ENCODE measurements at places on chromosomes 11 and 22.

GRCh38 chr11:17588721-17589120 is 41.7 kb downstream of the OTOG start:
- DNase-seq, result no peak

DNA sequence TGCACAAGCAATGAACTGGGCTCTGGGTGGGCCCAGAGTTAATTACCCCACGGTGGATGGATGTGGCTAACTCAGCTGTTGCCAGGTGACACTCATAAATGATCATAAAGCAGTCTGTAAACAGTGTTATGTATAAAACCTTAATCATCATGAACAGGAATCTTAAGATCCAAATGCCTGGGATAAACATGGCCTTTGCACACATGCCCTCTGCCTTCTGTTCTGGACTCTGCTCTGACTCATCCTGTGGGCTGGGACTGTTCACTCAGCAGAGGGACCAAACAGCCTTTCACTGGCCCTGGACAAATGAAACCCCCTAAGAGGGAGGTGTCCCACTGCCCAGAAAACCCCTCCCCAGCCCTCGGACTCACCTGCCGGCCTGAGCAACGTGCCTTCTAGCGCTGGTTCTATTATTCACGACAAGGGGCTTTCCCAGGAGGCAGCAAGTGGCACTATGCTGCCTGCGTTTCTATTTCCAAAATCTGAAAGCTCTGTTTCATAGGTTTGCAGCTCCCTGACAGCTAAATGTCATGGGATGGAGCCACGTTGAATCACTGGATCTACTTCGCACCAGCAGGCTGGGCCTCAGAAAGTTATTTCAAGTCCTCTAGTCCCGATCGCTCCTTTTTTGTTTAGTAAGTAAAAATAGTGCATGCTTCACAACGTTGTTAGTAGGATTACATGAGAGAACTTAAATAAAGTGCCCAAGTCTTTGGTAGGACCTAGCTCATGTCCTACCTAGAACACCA is 53.0 kb downstream of the LARGE1 start:
- peak; percentile 18 for DNase-seq

- no peak for DNase-seq
These were observed 10.0 kb downstream of the MS4A2 start for GRCh38 chr11:60098508-60098907.

- no peak for DNase-seq
These were observed at the start of gene SCUBE1 for GRCh38 chr22:43343262-43343669. TSS of gene SCUBE1 (minus strand) at chr22:43343372. CDS start at chr22:43343261, 111 bp downstream.

GRCh38 chr11:18320617-18321016 is 1.3 kb downstream of the HPS5 start:
- DNase-seq, result no peak

GRCh38 chr11:64334764-64335735 is 5.0 kb upstream of the CCDC88B start:
- DNase-seq, result peak; percentile 92

DNA sequence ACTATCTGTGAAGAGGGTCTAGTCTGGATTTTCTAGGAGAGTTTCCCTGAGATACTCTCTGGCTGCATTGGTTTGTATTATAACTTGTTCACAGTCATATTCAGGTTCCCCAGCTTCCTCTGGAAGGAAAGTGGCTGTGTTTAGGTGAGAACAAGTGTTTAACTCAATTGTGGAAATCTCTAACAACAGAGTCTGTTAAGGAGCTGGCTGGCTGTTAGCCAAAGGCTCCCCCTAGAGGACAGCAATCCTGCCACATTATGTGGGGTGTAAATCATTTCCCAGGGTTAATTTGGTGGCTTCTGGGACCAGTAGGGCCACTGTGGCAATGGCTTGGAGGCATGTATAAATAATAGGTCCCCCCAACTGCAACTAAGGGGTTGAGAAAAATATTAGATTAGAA is 18.4 kb downstream of the MS4A6E start:
- peak; percentile 2 for DNase-seq

DNA sequence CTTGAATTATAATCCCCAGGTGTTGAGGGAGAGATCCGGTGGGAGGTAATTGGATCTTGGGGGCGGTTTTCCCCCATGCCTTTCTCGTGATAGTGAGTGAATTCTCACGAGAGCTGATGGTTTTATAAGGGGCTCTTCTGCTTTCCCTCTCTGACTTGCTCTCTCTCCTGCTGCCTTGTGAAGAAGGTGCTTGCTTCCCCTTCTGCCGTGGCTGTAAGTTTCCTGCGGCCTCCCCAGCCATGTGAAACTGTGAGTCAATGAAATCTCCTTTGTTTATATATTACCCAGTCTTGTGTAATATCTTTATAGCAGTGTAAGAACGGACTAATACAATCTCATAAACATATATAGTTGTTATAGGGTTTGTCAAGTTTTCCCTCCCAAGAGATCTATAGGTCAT is 32.8 kb downstream of the KCNE3 start:
- DNase-seq, result no peak

DNA sequence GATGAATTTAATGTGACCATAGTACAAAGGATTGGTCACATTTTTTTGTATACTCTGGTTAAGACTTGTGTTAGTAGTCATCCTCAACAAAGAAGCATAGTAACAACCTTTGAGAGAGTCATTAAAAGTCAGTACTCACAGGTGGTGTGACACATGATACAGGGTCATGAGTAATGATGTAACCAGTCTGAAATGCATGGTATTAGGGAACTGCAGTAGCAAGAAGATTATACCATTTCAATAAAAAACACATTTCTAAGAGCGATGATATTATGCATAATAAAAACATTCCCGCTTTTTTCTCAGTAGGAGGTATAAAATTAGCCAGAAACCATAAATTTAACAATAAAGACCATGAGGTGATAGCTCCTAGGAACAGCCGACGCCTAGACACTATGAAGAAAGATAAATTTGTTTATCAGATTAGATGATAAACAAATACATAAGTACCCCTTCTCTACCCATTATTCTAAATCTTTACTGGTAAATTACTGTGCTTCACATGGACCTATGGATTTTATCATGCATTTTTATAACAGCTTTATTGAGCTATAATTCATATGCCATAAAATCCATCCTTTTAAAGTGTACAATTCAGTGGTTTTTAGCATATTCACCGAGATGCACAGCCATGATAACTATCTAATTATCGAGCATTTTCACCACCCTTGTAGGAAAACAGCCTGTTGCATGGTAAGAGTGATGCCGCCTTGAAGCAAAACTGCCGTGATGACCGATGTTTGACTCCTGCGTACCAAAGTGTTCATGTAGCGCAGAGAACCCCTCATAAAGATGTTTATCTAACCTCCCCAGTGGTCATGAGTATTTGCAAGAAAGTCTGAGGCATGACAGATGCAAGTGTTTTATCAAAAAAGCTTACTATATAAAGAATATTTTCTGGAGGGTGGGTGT is 41.8 kb downstream of the TMPRSS5 start:
- DNase-seq, result peak; percentile 82

- DNase-seq, result peak; percentile 63
These were observed 104.6 kb upstream of the ANO3 start for GRCh38 chr11:26227301-26227746.

Data from brain microvascular endothelial cell (primary cell).